ENCODE measurements at places on chromosomes 1 and 21. TPM values are rescaled to one million over a fixed set of nuclear protein-coding genes. Genes with fewer than 3 reads are reported as not detected.

- 0 out of 3 replicates have a peak, but pooled peaks cover 7% of the 10 kb centered on the region for H3K27me3 ChIP-seq
- peaks cover 10% of the 10 kb centered on the region for H3K4me1 ChIP-seq
- no peak overlapping the region for H3K4me3 ChIP-seq
- no peak overlapping the region for H3K27ac ChIP-seq
- H3K36me3 ChIP-seq, result no peaks in the 10 kb centered on the region
These were observed 82.9 kb downstream of the CENPF start for GRCh38 chr1:214685906-214686305.

The HPDL gene
- not detected for total RNA-seq

GRCh38 chr1:65141394-65141793, 6.6 kb upstream of the AK4 start:
- no peaks in the 10 kb centered on the region for H3K36me3 ChIP-seq
- H3K4me3 ChIP-seq, result no peak overlapping the region
- H3K27ac ChIP-seq, result no peak overlapping the region

GRCh38 chr1:240021709-240022108, 70.0 kb upstream of the FMN2 start:
- H3K4me1 ChIP-seq, result no peaks in the 10 kb centered on the region
- no peak for DNase-seq
- H3K36me3 ChIP-seq, result no peaks in the 10 kb centered on the region
- H3K27me3 ChIP-seq, result no peaks in the 10 kb centered on the region
- H3K27ac ChIP-seq, result no peak overlapping the region

The MIA3 gene
- total RNA-seq, result 27.4 TPM

GRCh38 chr1:117810553-117810952, 118.9 kb downstream of the GDAP2 start:
- H3K27ac ChIP-seq, result no peak overlapping the region
- H3K4me3 ChIP-seq, result no peak overlapping the region
- DNase-seq, result no peak
- H3K27me3 ChIP-seq, result no peaks in the 10 kb centered on the region
- H3K4me1 ChIP-seq, result peaks cover 30% of the 10 kb centered on the region

The ANKRD65 gene
- total RNA-seq, result 30.1 TPM

DNA sequence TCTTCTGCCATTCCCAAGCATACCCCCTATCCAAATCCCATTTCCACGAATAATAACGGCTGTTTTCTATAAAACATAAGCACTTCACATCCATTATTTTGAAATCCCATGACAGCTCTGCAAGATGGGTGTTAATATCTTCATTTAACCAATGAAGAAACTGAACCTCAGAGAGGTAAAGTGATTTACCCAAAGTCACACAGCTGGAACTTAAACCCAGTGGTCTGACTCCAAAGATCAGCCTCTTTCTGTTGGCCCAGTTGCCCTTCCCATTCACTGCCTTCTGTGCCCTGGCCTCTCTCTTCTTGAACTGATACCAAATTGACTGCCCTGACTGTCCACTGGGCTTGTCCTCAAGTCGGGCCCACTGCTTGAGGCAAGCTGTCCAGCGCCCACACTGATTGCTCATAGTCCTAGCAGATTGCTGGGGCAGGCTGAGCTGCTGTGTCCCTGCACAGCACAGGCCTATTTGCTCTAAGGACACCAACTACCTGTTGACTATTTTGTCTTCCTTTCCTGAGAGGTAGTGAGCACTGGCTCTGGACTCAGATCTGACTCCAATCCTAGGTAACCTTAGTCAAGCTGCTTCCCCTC, 19.3 kb downstream of the TAL1 start:
- H3K27me3 ChIP-seq, result peaks cover 5% of the 10 kb centered on the region
- no peaks in the 10 kb centered on the region for H3K36me3 ChIP-seq
- no peak overlapping the region for H3K4me3 ChIP-seq
- peaks cover 54% of the 10 kb centered on the region for H3K4me1 ChIP-seq
- DNase-seq, result no peak

The MNDA gene
- total RNA-seq, result not detected

The OR2T33 gene
- not detected for total RNA-seq

- H3K27me3 ChIP-seq, result no peaks in the 10 kb centered on the region
- H3K4me1 ChIP-seq, result peaks cover 22% of the 10 kb centered on the region
- no peaks in the 10 kb centered on the region for H3K36me3 ChIP-seq
These were observed 481.5 kb downstream of the LMO4 start for GRCh38 chr1:87810166-87810565.

The TBX15 gene
- total RNA-seq, result 0.42 TPM

DNA sequence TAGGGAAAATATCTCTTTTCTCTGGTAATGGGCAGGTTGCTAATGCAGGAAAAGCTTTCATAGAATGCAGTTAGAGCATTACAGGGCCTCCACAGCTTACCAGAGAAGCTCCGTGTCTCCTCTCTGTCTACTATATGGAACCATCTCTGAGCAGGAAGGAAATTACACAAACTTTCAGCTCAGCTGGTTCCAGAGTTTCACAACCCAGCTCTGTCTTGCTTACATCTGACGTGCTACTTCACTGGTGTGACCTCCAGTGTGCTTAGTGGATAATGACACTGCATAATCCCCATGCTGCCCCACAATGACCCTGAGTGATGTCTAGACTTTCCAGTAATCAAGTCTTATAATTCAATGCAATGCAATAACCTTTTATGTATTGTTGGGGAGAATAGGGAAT, 4.3 kb upstream of the FGGY start:
- peak; percentile 84 for DNase-seq
- no peak overlapping the region for H3K27ac ChIP-seq
- H3K27me3 ChIP-seq, result no peaks in the 10 kb centered on the region

- H3K27me3 ChIP-seq, result peaks cover 7% of the 10 kb centered on the region
- peaks cover 6% of the 10 kb centered on the region for H3K4me1 ChIP-seq
- no peak for DNase-seq
- H3K4me3 ChIP-seq, result no peak overlapping the region
- no peak overlapping the region for H3K27ac ChIP-seq
These were observed 61.4 kb downstream of the CD247 start for GRCh38 chr1:167456926-167457325.

DNA sequence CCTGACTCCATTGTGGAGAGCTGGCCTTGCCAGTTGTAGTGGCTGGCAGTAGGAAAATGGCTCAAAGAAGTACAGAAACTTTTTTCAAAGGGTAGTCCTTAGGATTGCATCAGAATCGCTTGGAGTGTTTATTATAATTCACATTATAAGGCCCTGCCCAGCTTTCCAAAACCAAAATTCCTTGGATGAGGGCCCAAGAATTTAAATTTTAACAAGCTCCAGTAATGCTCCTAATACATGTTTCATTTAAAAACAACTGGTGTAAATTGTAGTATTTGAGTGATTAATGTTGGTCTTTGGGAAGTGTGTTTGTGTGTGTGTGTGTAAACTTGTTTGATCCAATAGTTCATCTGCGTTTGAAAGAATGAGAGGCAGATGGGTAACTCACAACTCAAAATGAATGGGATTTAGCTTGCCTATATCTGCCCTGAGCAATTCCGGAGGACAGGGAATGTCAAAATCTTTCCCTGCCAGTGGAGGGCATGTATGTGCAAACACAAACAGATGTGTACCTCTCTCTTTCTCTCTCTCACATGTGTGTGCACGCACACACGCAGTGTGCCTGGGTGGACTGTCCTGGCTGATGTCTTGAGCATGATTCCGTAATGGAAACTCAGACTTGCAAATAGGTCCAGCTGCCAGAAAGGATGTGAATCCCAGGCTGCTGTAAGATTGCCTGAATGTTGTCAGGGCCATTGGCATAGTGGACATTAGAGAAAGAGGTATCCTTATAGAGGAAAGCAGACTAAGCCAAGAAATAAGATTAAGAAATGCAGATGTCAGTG, 293.1 kb downstream of the LMX1A start:
- no peaks in the 10 kb centered on the region for H3K36me3 ChIP-seq
- no peaks in the 10 kb centered on the region for H3K4me1 ChIP-seq
- 0 out of 3 replicates have a peak, but pooled peaks cover 5% of the 10 kb centered on the region for H3K27me3 ChIP-seq
- no peak overlapping the region for H3K27ac ChIP-seq

- no peak for DNase-seq
- H3K27ac ChIP-seq, result no peak within 1 kb of the TSS
- no peak within 1 kb of the TSS for H3K4me3 ChIP-seq
- no peaks in the 10 kb centered on the region for H3K36me3 ChIP-seq
These were observed at the start of gene GPR61 for GRCh38 chr1:109539676-109540075. TSS of gene GPR61 (plus strand) at chr1:109539872. CDS start at chr1:109543023, 3,151 bp downstream.

GRCh38 chr1:12097321-12097720, 34.2 kb downstream of the TNFRSF8 start:
- no peaks in the 10 kb centered on the region for H3K36me3 ChIP-seq
- no peaks in the 10 kb centered on the region for H3K4me1 ChIP-seq
- no peak overlapping the region for H3K27ac ChIP-seq
- H3K4me3 ChIP-seq, result no peak overlapping the region
- H3K27me3 ChIP-seq, result no peaks in the 10 kb centered on the region

The ST6GALNAC5 gene
- not detected for total RNA-seq

The ITLN2 gene
- total RNA-seq, result not detected
